Activated naive CD8-positive, alpha-beta T cell treated with anti-CD3 and anti-CD28 coated beads, Interleukin-2, amount 50 U/mL, for 16 hours (primary cell): ENCODE measurements at places on chromosomes 16 and 17.

DNA sequence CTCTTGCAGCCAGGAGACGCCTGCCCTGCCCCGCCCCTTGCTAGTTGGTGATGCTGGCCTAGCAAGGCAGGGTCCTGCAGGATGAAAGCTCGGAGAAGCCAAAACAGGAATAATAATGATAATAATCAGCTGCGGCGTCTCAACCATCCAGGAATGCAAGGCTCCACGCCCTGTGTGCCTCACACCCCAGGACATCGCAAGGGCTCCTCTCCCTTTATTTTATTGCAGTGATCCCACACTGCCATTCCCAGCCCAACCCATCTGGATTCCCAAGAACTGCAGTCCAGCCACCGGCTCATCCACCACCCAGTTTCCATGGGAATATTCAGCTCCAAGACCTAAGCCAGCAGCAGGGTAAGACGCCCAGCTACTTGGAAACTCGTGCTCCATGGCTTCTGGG is 21.0 kb upstream of the ZNF652 start:
- DNase-seq: no peak

- peak; percentile 11 for DNase-seq
These were observed 44.8 kb downstream of the PITPNC1 start for GRCh38 chr17:67421869-67422273.

DNA sequence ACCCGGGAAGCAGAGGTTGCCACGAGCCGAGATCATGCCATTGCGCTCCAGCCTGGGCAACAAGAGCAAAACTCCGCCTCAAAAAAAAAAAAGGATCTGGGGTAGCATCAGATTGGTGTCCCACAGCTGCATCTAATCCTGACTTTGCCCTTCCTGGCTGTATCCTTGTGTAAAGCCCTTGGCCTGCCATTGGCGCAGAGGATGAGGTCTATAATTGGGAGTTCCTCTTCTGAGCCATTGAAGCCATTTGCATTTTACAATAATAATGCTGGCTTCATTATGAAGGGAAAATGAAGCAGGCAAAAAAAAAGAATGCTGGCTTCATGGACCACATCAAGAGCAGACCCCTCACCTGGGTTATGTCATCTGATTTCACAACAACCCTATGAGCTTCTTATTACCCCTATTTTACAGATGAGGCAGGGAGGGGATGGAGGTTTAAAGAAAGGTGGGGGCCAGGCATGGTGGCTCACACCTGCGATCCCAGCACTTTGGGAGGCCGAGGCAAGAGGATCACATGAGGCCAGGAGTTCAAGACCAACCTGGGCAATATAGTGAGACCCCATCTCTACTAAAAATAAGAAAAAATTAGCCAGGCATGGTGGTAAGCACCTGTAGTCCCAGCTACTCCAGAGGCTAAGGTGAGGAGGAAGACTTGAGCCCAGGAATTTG is 1.2 kb upstream of the LITAFD start:
- no peak for DNase-seq

GRCh38 chr16:29809850-29810698 is 1.9 kb upstream of the PRRT2 start:
- no peak for DNase-seq

- no peak for DNase-seq
These were observed 14.2 kb downstream of the CDH16 start for GRCh38 chr16:66904428-66904845.

DNA sequence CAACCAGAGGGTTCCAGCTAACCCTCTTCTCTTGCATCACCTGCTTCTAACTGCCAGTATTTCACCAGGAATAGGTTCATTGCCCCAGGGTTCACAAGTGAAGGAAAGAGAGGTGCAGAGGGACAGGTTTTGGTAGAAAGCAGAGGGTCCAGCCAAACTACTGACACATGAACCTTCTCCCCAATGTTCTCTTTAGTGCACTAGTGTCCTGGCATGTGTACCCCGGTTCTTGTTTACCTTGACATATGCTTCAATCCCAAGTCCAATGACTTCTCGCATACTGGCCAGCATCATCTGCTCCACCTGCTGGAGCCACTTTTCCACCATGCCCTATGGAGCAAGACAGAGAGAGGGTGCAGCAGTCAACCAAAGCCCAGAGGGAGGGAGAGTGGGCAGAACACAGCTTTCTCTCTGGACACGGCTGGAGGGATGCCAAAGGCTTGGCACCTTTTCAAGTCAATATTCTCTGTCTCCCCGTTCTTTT is 90.6 kb downstream of the DNAH3 start:
- no peak for DNase-seq

DNA sequence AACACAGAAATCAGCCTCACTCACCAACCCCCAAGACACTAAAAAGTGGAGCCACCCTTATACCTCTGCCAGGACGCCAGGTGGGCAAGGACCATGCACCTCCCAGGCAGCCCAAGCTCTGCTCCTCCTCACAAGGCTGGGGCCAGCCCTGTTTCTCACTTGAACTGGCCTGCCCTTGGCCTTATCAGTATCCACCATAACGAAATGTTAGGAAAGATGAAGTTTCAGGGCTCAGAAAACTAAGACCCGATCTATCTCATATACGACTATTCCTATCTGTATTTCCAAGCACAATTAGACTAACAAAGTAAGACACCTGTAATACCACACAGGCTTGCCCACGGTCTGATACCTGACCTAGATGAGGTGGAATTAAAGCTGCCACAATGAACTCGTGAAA is 6.9 kb downstream of the FBXO31 start:
- DNase-seq: no peak

DNA sequence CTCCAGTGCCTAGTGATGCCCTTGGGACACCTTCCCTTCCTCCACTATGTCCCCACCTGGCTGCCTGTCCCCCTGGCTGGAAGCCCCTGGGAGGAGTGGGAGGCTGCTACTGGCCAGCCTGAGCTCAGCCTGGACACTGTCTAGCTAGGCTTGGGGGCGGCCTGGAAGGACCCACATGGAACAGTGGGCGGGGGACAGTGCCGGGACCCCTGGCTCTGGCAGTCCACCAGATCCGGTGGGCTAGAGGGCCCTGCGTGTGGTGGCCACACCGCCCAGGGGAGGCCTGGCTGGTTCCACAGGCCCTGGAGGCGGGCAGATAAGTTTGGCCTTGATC is 388.0 kb upstream of the TNRC6C start:
- no peak for DNase-seq

DNA sequence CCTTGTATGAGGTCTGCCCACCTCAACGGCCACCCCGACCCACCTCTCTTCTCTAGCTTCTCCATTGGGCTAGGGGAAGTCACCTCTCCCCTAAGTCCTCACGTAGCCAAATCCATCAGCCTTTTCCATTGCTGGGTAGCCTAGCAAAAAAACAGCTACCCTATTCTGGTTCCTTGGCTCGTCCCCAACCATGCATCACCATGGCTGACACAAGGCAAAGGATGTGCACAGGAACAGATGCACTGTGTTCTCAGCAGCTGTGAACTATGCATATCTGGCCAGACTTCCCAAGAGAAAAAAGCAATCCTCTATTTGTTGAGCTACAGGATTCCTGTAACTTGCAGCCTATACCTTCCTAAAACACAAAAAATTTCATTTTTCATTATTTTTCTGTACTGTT is 22.0 kb upstream of the FLCN start:
- no peak for DNase-seq

GRCh38 chr17:51647826-51648225 is 387.5 kb downstream of the UTP18 start:
- no peak for DNase-seq

GRCh38 chr17:79749156-79749815 is 18.5 kb downstream of the ENPP7 start:
- no peak for DNase-seq

- no peak for DNase-seq
These were observed 60.9 kb downstream of the MRTFB start for GRCh38 chr16:14131774-14132695.
